ENCODE measurements at places on chromosomes 2 and 18. TPM values are rescaled to one million over a fixed set of nuclear protein-coding genes. Genes with fewer than 3 reads are reported as not detected.
A peak's percentile ranks its signal among the peaks of the same experiment; 100 is the strongest.

- peak overlapping the region; percentile 56 for H3K27ac ChIP-seq
- no peak overlapping the region for H3K4me3 ChIP-seq
- H3K4me1 ChIP-seq, result peaks cover 15% of the 10 kb centered on the region
- H3K36me3 ChIP-seq, result no peaks in the 10 kb centered on the region
- H3K27me3 ChIP-seq, result no peaks in the 10 kb centered on the region
These were observed 36.8 kb upstream of the WIPF1 start for GRCh38 chr2:174634130-174635014.

DNA sequence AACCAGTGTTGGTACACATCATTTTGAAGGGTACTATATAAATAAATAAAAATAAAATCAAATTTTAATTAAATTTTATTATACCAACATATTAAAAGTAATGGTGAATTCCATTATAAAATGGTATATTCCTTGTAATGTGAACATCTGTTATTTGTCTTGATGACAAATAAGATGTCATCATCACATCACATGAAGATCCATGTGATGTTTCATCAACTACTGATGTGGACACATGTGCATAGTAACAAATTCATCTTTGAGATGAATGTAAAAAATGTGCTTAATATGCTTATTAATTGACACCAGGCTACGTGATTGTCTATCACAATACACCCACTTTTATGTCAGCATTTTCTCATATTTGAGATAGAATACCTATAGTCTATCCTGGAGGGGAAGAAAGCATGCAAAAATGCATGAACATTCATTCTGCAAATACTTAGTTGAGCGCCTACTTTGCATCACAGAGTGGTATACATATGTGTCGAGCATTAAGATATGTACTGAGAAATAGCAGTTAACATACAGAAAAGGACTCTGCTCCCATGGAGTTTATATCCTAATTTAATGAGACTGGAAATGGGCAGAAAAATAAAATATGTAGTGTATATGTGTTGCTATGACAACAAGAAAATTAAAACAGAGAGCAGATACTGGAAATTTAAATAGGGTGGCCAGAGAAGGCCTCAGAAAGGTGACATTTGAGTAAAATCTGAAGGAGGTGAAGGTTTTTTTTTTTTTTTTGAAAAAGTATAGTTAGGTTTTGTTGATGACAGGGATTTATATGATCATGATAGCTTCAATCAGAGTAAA, 281.1 kb downstream of the ARHGAP15 start:
- no peak for DNase-seq
- no peaks in the 10 kb centered on the region for H3K36me3 ChIP-seq
- no peak overlapping the region for H3K27ac ChIP-seq
- H3K4me3 ChIP-seq, result no peak overlapping the region
- no peaks in the 10 kb centered on the region for H3K4me1 ChIP-seq

- peaks cover 4% of the 10 kb centered on the region for H3K4me1 ChIP-seq
- DNase-seq, result no peak
- no peak overlapping the region for H3K4me3 ChIP-seq
- no peaks in the 10 kb centered on the region for H3K27me3 ChIP-seq
- no peaks in the 10 kb centered on the region for H3K36me3 ChIP-seq
These were observed 27.8 kb downstream of the ANO7 start for GRCh38 chr2:241216211-241216761.

GRCh38 chr18:55838841-55839240, 250.8 kb upstream of the TCF4 start:
- no peaks in the 10 kb centered on the region for H3K27me3 ChIP-seq
- H3K4me1 ChIP-seq, result no peaks in the 10 kb centered on the region
- no peak overlapping the region for H3K4me3 ChIP-seq
- H3K27ac ChIP-seq, result no peak overlapping the region

GRCh38 chr2:157190151-157190550, 67.4 kb upstream of the GALNT5 start:
- H3K27ac ChIP-seq, result no peak overlapping the region
- H3K36me3 ChIP-seq, result no peaks in the 10 kb centered on the region
- no peak overlapping the region for H3K4me3 ChIP-seq

DNA sequence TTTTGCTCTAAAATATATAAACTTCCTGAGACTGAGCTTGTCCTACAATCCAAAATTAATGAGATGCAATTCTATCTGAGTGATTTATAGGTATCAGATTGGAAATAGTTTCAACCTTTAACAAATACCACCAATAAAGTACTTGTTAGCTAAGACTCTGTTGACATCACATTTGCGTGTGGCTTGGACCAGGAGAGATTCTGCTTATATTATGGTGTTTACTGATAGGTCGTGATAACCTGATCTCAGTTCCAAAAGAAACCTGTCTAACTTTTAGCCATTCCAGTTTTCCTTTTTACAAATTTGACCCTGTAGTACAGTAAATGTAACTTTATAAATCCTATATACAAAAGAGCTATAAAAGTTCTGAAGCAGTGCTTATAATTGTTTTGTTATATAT, 78.4 kb upstream of the ABCA12 start:
- H3K4me1 ChIP-seq, result no peaks in the 10 kb centered on the region
- H3K27me3 ChIP-seq, result no peaks in the 10 kb centered on the region
- H3K4me3 ChIP-seq, result no peak overlapping the region
- no peak overlapping the region for H3K27ac ChIP-seq
- no peak for DNase-seq
- H3K36me3 ChIP-seq, result no peaks in the 10 kb centered on the region

The AP1S3 gene
- total RNA-seq, result 0.20 TPM

The SERPINB5 gene
- not detected for total RNA-seq

The IMPACT gene
- 9.8 TPM for total RNA-seq

The TGFA gene
- total RNA-seq, result not detected

Data from gastrocnemius medialis (tissue), 4 donors.